ENCODE measurements at places on chromosomes 1 and 21.

- DNase-seq = no peak
Measured at GRCh38 chr1:151815716-151816327, 10.6 kb upstream of the LINGO4 start.

GRCh38 chr1:23555986-23556634 lies 3.2 kb downstream of the ID3 start:
- DNase-seq = peak; percentile 65

DNA sequence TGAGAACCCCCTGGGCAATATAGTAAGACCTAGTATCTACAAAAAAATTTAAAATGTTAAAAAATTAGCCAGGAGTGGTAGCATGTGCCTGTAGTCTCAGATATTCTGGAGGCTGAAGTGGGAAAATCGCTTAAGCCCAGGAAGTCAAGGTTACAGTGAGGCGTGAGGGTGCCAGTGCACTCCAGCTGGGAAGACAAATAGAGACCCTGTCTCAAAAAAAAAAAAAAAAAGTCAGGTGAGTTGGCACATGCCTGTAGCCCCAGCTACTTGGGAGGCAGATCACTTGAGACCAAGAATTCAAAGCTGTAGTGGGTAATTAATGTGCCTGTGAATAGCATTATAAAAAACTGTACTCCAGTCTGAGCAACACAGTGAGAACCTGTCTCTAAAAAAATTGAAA lies 4.6 kb downstream of the BECN2 start:
- DNase-seq = no peak

- no peak for DNase-seq
Measured at GRCh38 chr21:19031953-19032352, 628.4 kb upstream of the TMPRSS15 start.
